ENCODE measurements at places on chromosomes 6 and 20.

- peak; percentile 10 for DNase-seq
These were observed 17.5 kb upstream of the ZNF831 start for GRCh38 chr20:59145924-59146779.

GRCh38 chr20:31806564-31807355 lies 12.4 kb upstream of the MYLK2 start:
- DNase-seq: no peak

DNA sequence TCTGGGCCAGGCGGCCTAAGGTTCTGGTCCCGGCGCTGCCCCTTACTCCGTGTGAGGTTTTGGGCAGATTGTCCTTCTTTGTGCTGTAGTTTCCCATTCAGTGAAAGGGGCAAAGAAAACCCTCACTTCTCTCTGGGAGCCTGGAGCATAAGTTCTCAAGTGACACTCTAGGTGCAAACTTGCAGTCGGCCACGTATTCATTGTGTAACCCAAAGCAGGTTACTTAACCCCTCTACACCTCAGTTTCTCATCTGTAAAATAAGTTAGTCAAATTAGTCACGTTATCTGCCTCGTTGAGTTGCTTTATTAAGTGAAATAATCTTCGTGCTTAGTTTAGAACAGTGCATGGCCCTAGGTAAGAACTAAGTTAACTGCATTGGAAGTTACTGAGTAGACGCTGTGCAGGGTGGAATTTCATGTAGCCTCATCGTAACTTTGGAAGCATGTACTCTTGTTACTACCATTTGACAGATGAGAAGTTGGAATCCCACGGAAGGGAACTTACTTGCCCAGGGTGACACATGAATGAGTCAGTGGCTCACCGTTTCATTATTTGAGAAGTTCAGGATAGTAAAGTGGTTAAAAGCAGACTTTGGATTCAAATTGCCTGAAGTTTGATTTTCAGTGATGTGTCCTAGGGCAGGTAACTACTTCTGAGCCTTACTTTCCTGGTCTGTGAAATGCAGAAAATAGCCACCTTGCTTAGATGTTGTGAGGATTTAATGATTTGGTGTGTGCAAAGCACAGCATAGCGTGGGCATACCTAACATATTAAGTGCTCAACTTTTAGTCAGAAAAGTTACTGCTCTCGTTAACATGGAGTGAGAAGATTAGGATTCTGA lies 556 bp upstream of the MROH8 start:
- no peak for DNase-seq

GRCh38 chr6:142376800-142377496 lies 75.1 kb downstream of the ADGRG6 start:
- DNase-seq: no peak

- no peak for DNase-seq
These were observed 66.1 kb upstream of the RNF24 start for GRCh38 chr20:4081421-4081820.

GRCh38 chr6:15337582-15337981 lies 91.7 kb downstream of the JARID2 start:
- no peak for DNase-seq

Measured in anterior cingulate cortex (tissue), 58 donors.